ENCODE measurements at places on chromosomes 2 and 18. TPM values are rescaled to one million over a fixed set of nuclear protein-coding genes. Genes with fewer than 3 reads are reported as not detected.

DNA sequence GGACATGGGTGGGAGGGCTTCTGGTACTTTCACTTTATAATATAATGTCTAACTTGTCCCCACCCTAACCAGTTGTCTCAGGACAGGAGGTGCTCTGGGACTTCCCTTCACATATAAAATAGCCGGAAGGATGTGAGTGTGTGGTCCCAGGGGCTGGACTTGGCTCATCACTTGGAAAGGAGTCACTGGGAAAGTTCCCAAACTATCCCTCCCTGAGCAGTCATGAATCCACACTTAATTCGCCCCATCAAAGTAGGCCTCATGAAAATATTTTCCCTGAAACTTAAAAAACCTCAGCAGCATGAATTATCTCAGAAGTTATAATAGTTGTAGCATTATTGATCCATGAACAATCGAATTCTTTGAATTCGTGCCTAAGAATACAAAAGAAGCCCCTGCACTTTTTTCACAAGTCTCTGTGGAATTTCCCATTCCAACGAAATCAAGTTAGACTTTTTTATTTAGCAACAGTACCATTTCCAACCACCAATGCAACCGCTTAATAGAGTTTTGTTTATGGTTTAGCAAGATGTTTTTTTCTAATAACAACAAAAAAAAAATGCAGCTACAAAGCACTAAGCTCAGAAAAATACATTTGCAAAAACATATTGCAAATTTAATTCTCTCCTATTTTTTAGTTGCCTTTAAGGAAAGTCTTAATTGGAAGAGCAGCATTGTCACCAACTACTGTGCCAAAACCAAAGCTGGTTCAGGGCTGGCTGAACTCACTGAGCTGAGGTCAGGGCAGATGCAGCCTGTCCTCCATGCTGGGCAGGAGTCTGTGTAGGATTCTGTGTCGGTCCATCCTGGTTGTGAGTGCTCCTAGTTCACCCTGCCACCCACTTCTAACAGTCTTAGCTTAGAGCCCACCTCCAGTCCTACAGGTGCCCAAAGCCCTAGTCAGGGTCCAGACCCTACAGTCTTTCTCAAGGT is 68.8 kb upstream of the SPTBN1 start:
- DNase-seq: no peak

DNA sequence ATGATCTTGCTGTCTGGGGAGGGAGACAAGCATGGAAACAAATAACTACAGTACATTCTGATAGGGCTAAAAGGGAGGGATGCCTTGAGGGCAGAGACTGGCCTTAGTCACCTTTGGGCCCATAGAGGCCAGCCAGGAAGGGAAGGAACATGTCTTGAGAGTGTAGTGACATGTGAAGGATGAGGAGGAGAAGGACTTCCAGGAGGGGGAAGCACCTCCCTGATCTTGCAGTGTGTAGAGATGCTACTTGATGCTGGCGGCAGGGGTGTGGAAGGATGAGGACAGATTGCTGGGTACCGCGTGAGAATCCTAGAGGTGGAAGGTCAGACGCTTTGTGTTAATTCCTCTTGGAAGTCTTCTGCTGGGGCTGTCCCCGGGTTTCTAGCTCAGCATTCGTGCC is 13.1 kb downstream of the TET3 start:
- DNase-seq: no peak

GRCh38 chr2:144456680-144457079 is 63.2 kb downstream of the ZEB2 start:
- DNase-seq: no peak

DNA sequence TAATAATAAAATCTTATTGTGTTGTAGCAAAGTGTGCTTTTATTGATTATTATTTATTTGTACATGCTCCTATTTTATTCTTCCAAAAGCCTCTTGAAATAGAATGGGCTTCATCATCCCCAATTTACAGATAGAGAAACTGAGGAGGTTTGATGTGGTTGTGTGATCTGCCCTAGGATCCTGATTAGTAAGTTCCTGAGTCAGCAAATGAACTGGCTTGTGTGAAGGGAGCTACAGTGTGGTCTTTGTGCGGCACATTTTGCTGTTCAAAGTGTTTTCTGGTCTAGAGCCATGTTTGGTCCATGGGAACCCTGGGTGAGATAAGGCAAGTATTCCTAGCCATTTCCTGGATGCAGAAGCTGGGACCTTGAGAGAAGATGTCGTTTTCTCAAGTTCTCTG is 326.9 kb downstream of the MEIS1 start:
- DNase-seq: no peak

DNA sequence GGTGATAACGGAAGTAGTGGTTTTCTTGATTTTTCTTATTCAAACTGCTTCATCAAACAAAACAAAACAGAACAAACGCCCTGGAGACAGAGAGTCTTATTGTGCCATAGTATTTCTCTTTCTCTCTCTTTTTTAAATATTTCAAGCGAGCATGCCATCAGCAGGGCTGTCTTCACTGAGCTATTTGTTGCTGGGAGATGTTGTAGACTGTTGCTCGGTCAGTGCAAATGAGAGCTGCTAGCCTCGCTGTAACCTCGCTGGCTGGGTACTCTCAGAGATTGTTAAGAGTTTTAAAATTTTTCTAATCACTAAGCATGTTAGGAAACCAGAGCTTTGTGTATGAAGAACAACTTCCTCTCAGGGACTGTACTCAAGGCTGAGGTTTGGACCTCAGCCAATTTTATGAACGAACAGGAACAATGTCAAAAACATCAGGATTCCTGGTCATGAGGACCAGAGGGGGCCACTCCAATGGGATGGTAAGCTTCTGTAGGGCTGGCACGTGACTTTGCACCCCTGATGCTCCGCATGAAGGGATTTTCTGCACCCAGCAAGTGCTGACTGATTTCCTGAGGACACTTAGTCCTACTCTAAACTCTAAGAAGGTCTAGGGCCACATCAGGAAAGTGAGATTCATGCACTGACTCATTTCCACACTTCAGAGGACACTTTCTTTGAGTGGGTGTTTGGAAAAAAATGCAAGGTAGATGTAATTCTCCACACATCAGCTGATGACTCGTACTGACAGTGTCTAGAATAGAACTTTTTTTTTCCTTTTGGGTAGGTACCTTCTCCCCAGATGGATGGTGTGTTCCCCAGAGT is 59.8 kb upstream of the IL1R1 start:
- no peak for DNase-seq

DNA sequence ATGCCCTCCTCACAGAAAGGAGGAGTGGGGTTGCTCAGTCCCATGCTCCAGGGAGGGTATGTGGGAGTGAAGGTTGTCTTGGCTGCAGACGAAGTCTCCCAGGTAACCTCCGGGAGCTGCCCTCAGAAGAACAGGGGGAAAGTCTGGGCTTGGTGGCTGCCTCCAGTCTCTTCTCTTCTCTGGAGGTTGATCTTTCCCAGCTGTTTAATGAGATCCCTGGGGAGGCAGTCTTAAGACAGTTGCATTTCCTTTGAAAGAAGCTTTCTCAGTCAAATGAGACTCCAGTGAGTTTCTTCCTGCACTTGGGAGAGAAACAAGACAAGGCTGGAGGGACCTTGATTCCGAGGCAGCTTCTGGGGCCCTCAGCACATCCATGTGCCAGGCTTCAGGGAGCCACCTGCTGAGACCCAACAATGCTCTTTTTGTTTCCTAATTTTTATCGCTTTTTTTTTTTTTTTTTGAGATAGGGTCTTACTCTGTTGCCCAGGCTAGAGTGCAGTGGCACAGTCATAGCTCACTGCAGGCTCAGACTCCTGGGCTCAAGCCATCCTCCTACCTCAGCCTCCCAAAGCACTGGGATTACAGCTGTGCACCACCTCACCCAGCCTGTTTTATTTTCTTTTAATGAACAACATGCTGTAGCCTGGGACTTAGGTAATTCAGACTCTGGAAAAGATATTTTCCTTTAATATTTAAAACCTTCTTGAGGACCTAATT is 71.7 kb upstream of the TPO start:
- no peak for DNase-seq

- DNase-seq: peak; percentile 40
These were observed 38.1 kb downstream of the RPL37A start for GRCh38 chr2:216536734-216537210.

DNA sequence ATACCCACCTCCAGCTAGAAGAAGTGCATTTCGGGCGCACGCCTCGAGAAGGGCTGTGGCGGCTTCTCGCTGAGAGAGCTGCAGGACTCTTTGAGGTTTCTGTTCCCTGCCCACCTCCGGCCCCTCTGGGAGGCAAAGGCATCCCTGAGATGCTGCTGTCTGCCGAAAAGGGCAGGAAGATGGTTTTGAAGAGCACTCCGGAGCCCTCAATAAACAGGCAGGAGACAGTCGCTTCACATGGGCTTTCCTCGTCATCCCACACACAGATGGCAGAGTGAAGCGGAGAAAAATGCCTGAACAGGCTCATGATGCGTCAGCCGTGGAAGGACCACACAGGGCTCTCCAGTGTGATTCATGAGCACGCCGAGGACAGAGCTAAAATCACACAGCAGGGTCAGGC is 25.4 kb upstream of the GLI2 start:
- no peak for DNase-seq

GRCh38 chr2:185241556-185241955 is 497.0 kb upstream of the FSIP2 start:
- DNase-seq: no peak

DNA sequence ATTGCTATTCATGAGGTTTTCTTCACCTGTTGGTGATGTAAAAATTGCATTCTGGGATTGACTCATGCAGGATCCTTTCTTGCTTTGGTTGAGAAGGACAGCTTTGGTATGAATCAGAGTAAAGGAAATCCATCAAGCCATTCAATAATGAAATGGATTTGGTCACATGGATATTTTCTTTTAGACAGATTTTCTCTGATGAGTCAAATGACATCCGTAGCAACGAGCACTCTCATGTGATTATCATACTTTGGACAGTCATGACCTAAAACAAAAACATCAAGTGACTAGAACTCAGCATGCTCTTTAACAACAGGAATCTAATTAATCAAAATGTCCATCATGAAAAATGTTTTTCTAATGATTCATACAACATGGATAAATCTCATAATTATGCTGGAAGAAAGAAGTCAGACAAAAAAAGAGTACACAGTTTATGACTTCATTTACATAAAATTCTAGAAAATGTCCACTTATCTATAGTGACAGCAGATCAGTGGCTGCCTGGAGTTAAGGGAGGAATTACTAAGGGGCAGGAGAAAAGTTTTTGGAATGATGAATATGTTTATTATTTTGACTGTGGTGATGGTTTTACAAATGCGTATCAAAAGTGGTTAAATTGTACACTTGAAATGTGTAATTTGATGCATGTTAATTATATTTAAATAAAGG is 30.7 kb downstream of the TRAK2 start:
- DNase-seq: no peak

DNA sequence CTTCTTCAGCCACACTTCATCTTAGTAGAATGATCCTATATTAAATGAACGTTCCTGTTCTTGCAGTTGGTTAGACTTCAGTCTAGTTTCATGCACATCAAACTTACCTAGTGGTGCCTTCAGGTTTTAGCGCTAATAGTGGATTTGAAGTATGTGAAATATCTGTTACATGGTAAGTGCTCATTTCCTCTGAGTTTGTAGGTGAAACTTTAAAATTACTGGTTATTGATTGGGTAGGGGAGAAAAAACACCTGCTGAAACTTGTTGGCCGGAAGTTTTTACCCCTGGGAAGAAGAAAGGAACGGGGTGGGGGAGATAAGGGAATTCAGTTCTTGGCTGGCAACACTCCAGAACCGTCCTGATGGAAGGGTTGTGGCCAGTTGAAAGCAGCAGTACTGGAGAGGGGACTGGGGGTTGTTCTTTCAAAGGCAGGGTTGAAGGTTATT is 112.8 kb downstream of the SPTBN1 start:
- DNase-seq: no peak

- DNase-seq: no peak
These were observed 103.0 kb downstream of the FAM210A start for GRCh38 chr18:13623348-13623747.

DNA sequence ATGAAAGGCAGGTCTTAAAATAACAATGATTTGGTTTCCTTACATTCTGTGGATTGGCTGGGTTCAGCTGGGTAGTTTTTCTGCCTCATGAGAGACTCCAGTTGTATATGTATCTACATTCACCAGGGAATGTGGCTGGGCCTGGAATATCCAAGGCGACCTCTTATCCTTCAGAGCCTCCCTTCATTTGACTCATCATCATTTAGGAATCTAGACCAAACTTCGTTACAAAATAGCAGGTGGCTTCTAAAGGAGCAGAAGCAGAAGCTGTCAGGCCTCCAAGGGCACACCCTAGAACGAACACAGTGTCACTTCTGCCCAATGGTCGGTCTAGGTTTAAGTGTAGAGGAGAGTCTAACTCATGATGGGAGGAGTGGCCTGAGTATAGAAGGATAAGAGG is 204.2 kb downstream of the EN1 start:
- DNase-seq: no peak

- DNase-seq: peak; percentile 48
These were observed 34.8 kb upstream of the RFX8 start for GRCh38 chr2:101509499-101510284.

DNA sequence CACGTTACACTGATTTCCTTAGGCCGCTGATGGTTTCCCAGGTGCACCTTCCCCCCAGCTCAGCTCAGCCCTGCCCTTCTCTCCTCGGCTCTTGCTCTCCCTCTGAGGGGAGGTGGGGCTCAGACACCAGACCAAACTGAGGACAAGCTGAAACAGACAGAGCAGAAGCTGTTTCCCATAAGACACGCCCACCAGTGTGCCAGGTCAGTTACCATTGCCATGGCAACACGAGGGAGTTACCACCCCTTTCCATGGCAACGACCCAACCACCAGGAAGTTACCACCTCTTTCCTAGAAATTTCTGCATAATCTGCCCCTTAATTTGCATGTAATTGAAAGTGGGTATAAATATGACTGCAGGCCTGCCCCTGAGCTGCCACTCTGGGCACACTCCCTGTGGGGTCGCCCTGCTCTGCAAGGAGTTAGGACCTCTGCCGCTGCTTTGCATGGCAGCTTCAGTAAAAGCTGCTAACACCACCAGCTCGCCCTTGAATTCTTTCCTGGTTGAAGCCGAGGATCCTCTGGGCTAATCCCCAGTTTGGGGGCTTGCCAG is 120.9 kb upstream of the SMIM21 start:
- DNase-seq: no peak

DNA sequence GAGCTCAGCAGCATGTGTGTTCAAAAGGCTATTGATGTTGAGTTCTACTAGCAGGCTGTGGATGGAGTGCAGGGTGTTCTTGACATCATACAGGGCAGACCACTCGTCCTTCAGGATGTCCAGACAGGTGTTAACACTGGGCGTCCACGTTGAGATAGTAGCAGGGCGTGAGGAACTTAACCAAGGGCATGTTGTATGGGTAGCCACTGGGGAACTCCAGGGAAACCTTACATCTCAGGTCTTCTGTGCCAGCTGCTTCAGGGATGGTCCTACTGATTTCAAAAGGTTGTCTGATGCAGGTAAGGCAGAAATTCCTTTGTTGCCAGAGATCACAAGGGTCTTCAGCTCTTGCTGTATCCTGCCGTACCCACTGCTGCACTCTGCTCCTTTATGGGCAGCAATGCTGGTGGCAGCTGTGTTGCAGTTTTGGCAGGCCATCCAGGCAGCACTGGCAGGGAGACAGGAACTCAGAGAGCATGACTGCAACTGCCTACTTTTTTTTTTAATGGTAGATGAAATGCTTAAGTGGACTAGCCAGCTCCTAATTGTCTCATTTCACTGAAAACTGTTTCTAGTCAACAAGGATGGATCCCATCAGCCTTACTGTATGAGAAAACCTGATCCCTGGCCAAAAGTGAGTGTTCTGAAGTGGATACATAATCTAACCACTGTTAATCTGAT is 32.4 kb upstream of the RBBP8 start:
- DNase-seq: no peak

Gene VAMP8
- total RNA-seq: 95.2 TPM

Gene MPP4
- not detected for total RNA-seq

Gene IL18RAP
- total RNA-seq: not detected

Gene NEU2
- 1.3 TPM for total RNA-seq

Gene C2orf80
- not detected for total RNA-seq

Gene SUPT7L
- 9.7 TPM for total RNA-seq

Gene RBBP8
- total RNA-seq: 46.6 TPM

Gene GPR45
- not detected for total RNA-seq
